ENCODE measurements at places on chromosomes 13 and 19.

DNA sequence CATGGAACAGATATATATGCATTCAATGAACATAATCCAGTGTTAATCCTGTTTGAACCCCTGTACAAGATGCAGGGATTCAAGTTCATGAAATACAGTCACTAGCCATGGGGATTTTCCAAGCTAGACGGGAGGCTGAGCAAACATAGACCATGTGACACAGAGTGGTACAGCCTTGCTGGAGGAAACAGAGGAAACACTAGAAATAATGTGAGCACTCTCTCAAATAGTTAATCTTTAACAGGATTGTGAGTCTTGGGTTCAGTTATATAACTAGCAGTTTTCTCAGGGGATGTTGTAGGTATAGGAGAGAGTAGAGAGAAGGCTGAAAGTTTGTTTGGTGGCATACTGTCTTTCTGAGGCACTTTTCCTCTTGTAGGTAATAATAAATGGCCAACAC lies 13.9 kb upstream of the LGALS16 start:
- DNase-seq, result no peak

- DNase-seq, result no peak
Observed at GRCh38 chr19:35041548-35042055, at the start of gene HPN. TSS of gene HPN (plus strand) at chr19:35041721. CDS start at chr19:35042507, 786 bp downstream.

DNA sequence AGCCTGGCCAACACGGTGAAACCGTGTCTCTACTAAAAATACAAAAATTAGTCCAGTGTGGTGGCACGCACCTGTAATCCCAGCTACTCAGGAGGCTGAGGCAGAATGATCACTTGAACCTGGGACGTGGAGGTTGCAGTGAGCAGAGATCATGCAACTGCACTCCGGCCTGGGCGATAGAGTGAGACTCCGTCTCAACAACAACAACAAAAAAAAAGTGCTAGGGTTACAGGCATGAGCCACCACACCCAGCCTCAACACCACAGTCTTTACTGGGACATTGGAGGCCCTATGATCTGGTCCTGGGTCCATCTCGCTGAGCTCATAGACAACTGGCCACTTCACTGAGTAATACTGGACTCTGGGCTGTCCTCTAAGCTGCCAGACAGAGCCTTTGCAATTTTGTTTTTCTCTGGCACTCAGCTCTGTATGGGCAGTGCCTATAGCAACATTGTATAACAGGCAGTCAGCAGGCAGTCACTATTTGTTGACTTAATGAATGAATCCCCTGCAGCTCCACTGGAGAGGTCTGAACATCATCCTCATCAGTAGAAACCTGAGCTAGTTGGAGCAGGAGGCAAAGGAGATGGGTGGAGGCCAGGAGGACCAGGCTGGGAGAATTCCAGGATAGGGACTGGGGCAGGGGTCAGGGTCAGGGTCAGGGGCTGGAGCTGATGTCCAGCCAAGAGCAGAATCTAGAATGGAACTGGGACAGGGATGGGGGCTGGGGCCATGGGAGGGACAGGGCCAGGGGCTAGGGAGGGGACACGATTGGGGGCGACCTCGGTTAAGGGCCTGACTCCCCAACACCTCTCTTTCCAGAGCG lies 8.1 kb downstream of the BLOC1S3 start:
- DNase-seq, result no peak

GRCh38 chr19:7397687-7398086 lies 49.0 kb downstream of the ARHGEF18 start:
- DNase-seq, result no peak

DNA sequence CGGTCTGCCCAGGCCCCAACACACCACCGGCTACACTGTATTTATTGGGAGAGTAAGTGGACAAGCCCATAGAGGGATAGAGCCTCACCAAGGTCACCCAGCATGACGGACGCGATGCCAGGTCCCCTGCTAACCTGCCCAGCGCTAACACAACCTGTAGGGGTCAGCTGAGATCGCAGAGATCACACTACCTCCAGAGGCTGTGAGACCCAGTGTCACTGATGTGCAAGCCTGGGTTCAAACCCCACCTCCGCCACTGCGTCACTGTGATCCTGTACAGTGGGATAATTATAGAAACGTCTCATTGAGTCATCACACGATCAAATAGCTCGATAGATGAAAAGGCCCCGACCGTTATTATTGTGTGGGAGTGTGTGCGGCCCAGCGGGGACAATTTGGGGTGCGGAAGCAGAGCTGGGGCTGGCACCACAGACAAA lies 10.6 kb upstream of the TLE2 start:
- DNase-seq, result no peak

GRCh38 chr13:30140973-30141372 lies 166.4 kb downstream of the KATNAL1 start:
- no peak for DNase-seq

DNA sequence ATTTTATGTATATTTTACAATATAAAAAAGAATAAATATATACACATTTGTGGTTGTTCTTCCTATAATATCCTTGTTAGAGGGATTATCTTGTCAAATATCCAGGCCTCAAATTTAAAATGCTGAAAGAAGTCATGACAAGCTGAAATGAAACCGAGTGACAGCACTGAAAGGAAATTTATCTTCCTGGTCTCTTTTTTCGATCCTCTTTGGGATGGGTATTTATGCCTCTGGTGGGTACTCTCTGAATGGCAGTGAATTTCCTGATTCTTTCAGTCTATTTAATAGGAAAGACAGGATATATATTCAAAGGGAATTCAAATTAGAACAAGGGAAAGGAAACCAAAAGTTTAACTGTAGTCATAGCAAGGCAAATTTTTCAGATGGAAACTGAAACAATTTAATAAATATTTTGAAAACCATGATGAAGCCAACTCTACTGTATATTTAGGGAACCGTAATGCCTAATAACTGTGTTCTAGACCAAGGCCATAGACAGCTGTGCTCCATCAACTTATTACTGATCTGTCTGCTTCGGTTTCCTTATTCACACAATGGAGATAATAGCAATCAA lies 97.9 kb downstream of the DLEU7 start:
- DNase-seq, result no peak

DNA sequence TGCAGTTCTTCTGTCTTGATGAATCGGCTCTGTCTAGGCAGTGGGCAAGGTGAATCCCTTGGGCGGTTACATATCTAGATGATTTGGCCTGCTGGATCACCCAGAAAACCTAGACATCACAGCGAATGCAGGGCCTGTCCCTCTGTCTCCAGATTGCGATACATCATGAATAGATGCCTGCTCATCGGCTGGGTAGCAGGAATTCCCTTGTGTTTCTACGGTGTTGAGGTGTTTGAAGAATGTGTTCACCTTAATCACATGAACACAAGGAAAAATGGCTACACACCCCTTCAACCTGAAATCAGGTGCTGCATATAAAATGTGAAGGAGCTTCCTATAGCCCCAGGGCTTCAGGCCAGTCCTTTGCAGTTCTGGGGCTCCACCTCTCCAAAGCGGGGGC lies 281.2 kb downstream of the SHISA2 start:
- no peak for DNase-seq

DNA sequence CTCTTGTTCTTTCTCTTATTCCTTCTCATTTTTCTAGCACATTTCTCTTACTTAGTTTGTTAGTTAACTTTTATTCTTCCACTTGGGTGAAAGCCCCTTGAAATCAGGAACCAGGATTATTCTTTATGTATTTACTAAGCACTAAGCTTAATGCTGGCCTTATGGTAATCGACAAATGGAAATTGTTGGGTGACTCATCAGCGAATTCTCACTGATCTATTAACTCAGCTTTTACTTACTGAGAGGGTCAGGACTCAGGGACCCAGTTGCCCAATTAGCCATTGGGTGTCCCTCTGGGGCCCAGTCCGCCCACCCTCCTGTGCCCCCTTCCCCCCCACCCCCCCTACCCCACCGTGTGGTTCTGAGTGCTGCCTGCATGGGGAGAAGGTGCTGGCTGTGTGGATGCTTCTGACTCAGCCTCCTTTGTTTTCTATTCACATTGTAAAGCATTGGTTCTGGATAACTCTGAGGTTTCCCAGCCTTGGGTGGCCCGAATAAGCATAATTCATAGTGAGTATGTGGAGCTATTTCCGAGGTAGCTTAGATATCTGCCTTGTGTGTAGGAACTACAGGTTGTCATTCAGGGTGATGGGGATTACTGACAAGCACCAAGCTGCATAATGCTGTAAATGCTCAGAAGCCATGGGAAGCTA lies 240.9 kb downstream of the FGF9 start:
- no peak for DNase-seq

DNA sequence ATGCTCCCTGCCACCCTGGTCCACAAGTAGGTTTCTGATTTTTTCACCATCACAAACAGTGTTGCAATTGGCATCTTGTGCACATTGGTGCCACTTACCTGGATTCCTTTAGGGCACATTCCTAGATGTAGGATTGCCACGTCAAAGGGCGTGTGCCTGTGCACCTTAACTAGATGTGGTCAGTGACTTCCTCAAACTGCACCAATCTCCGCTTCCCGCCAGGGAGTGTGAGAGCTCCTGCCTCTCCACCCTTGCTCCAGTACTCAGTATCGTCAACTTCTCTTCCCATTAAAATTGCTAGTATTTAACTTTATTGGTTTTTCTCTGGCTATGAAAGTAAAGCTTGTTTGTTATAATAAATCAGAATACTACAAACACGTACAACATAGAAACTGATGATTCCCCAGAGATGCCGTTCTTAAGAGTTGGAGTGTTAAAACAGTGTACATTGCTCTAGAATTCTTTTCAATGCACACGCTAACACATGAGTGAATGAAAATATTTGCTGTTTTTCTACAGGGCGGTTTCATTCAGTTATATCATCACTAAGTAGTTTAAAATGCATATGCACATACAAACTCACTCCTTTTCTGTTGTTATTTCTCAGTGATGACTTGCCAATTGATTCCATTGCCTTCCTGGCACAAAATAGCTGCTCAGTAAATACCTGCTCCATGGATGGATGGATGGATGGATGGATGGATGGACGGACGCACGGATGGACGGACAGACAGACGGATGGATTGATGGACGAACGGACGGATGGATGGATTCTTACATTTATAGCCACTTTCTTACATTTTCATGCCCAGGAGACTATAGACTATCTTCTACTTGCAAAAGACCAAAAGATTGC lies 23.4 kb downstream of the CCNE1 start:
- no peak for DNase-seq

- no peak for DNase-seq
Observed at GRCh38 chr19:46725036-46725820, 8.3 kb upstream of the PRKD2 start.

DNA sequence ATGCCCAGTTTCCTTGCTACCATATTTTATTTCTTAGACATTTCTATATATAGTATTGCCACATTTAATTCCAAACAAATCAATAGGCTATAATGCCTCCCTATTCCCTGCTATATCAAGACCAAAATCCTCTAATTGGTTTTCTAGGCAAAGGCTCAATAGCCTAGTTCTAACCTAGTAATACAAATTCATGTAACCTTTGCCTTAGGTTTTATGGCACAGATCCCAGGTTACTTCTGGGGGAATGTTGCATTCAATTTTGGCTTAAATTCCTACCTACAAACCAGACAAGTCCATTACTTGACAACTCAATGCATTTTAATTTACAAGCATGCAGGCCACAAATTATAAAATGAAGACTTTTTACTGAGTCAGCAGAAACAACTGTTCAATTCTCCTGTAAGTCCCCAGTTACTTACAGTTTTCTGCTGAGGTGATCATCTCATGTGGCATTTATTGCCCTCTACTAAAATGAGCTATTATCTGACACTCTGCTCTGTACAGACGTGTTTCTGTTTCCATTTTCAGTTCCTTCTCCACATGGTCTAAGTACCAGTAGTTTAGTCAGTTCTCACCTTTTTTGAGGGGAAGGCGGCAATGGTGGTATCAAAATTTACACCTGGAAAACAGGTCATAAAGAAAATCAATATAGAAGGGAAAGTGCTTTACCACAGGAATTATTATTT lies 11.7 kb downstream of the KCNRG start:
- no peak for DNase-seq

DNA sequence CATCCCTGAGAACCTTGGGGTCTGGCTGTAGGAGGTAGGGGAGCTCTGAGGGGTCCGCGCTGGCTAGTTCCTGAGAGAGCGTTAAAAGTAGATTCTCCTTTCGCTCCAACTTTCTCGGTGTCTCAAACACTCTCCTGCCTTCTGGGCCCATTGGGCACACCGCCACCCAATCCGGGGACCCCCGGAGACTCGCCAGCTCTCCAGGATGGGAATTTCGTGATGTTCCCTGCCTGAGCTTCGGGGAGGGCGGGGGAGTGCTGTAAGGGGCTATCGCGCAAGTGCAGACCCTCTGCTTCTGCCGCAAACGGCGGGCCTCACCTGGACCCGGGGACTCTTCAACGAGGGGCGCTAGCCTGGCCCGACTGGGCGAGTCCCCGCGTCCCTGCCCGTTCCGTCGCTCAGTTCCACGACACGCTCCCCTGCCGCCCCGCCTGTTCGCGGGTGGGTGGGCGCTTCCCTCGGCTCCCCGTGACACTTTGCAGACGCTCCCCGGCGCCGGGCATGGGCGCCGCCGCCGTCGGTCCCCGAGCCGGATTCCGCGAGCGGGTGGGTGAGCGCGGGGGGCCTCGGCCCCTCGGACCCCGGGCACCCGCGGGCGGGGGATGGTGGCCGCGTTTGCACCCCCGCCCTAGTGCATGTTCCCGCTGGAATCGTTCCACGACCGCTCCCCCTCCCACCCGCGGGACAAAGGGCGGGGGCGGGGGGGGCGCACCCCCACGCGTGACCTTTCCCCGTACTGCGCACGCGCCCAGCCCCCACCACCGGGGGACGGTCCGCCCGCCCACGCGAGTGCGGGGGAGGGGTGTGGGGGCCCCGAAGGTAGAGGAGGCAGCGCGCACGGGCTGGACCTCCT lies at the start of gene CCDC106:
Gene CCDC106, plus strand, starts transcription at position 481 of the 853 bp plus-strand sequence. CDS start 835 bp downstream, outside the sequence.
- DNase-seq, result peak; percentile 44

GRCh38 chr13:52961256-52961910 lies 67.2 kb upstream of the OLFM4 start:
- no peak for DNase-seq

DNA sequence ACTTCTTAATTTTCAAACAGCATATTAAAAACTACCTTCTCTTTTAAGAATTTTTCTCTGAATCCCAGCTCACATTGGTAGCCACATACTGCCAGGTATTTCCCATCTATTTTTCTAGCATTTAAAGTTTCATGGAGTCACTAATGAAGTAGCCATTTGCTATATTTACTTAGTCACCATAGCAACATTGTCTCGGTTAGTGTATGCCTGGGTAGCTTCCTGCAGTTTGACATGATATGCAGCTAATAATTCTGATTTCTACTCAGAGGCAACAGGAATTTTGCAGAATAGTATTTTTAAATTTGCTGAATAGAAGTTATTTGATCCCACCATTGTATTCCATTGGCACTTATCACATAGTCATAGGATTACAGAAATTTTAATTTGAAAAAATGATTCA lies 30.9 kb upstream of the KCTD4 start:
- no peak for DNase-seq
